ENCODE measurements at places on chromosomes 11 and 22. TPM values are rescaled to one million over a fixed set of nuclear protein-coding genes. Genes with fewer than 3 reads are reported as not detected.

DNA sequence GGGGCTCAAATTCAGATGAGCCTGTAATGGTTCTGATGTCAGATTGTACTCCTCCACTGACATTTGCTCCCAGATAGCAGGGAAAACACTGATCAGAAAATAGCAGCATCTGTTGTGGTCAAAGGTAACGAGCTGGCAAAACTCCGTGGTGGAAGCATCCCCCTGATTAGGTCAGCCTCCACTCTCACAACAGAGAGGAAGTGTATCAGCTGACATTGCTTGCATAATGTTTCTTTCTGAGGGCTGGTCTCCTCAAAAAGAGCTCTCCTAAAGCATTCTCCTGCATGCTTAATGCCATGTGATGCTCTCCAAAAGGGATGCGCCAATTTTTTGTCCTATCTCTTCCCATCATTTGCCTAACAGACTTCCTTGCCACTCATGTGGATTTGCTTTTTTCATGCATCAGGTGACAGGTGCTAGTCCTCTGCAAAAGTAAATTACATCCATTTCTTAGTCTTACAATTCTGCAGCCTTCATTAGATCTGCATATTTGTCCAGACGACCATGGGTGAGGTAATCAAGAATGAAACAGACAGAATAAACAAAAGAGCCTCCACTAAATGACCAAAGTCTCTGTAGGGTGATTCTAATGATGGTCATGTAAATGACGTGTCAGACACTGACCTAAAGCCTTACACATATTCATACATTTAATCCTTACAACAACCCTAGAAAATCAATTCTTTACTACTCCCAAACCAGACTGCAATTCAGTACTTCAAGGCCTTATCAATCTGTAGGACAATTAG, 6.4 kb upstream of the TENM4 start:
- DNase-seq, result no peak
- H3K4me3 ChIP-seq, result no peak overlapping the region
- no peaks in the 10 kb centered on the region for H3K27me3 ChIP-seq

SLC22A6 gene
- not detected for total RNA-seq

CSNK2A3 gene
- 1.6 TPM for total RNA-seq

- no peak for DNase-seq
- no peaks in the 10 kb centered on the region for H3K27me3 ChIP-seq
Observed at GRCh38 chr22:49447837-49448236, 379.8 kb downstream of the BRD1 start.

DNA sequence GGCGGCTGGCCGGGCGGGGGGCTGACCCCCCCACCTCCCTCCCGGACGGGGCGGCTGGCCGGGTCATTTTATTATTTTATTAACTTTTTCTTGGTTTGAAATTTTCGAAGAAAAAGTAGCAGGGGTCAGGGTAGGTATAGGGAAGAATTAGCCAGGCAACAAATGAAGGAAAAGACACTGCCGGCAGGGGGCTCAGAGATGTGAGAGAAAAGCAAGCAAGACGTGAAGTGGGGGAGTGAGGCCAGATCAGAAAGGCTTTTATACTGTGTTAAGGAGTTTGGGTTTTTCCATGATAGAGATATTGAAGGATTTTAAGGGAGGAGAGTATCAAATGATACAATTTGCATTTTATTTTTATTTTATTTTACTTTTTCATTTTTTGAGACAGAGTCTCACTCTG, 19.0 kb downstream of the RNF214 start:
- H3K27ac ChIP-seq, result no peak overlapping the region
- no peaks in the 10 kb centered on the region for H3K4me1 ChIP-seq
- H3K36me3 ChIP-seq, result peaks cover 10% of the 10 kb centered on the region
- no peak overlapping the region for H3K4me3 ChIP-seq

DNA sequence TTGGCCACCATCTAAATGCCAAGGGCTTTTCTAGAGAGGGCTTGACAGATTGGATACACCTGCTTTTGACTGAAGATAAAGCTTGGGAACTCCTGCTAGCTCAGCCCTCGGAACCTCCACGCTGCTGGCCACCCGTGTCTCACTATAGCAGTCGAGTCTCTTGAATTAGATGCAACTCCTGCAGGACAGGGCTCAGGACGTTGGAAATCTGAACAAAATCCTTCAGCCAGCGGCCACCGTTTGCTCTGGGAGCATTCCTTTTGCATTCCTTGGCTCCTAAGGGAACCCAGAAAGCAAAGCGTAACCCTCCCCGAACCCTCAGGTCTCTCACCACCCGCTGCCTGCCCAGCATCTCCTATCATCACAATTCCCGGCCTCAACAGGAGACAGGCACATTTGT, 77.8 kb downstream of the GRIK4 start:
- no peak overlapping the region for H3K27ac ChIP-seq
- no peaks in the 10 kb centered on the region for H3K27me3 ChIP-seq
- H3K36me3 ChIP-seq, result no peaks in the 10 kb centered on the region
- no peak for DNase-seq

GRCh38 chr11:120511116-120511819, at the start of gene GRIK4:
GRIK4 (plus strand) TSS chr11:120511748; CDS start chr11:120660319, 148,571 bp downstream.
- peaks cover 7% of the 10 kb centered on the region for H3K27me3 ChIP-seq
- no peaks in the 10 kb centered on the region for H3K36me3 ChIP-seq
- H3K27ac ChIP-seq, result no peak within 1 kb of the TSS
- H3K4me1 ChIP-seq, result no peaks in the 10 kb centered on the region

DNA sequence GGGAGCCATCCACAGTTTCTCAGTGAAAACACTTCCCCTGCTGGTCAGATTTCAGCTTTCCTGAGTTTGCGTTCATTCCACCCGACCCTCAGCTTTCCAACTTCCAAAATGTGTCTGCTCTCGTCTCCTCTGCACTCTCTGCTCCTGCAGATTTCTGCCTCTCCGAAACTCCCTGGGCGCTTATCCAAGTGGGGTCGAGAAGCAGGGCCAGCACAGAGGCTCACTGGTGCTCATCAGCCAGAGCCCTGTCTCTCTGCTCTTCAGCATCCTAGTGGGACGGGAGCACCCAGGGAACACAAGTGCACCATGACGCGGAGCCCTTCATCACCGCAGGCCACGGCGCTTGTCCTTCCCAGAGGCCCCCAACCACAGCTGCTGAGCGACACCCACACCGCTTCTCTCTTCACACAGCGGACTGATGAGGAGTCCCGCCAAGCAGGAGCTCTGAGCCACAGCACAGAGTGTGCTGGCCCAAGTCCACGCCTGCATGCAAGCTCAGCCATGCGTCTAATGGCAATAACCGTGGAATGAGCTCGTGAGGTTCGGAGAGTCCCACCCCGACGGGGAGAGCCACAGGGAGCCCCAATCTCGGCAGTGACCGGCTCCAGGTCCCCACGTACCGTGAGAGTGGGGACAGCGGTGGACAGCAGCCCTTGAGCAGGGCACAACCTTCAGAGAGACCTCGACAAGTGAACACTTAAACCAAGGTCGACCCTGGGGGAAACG, 27.9 kb upstream of the MOB2 start:
- H3K27ac ChIP-seq, result no peak overlapping the region
- H3K36me3 ChIP-seq, result no peaks in the 10 kb centered on the region
- peaks cover 54% of the 10 kb centered on the region for H3K4me1 ChIP-seq
- H3K27me3 ChIP-seq, result no peaks in the 10 kb centered on the region
- DNase-seq, result no peak
- no peak overlapping the region for H3K4me3 ChIP-seq

- no peak overlapping the region for H3K27ac ChIP-seq
- no peaks in the 10 kb centered on the region for H3K36me3 ChIP-seq
- no peak for DNase-seq
Observed at GRCh38 chr11:133191931-133192330, 340.4 kb downstream of the OPCML start.

Data from CD4-positive, alpha-beta memory T cell (primary cell).